A549 treated with Hydrocortisone at 1 μM for 4 hours (cell line): ENCODE measurements at places on chromosomes 4 and X. TPM values are rescaled to one million over a fixed set of nuclear protein-coding genes. Genes with fewer than 3 reads are reported as not detected.

The EIF2S3 gene
- total RNA-seq = 118 to 207 TPM (median 131 TPM) in 5 replicates

The TEX11 gene
- not detected in 5 replicates for total RNA-seq

The DUSP21 gene
- not detected in 5 replicates for total RNA-seq

The HTN1 gene
- not detected in 5 replicates for total RNA-seq

The CENPU gene
- 21.0 to 25.0 TPM (median 23.4 TPM) in 5 replicates for total RNA-seq

The DAPP1 gene
- total RNA-seq = not detected in 5 replicates

The COL4A6 gene
- total RNA-seq = 13.0 to 18.8 TPM (median 15.3 TPM) in 5 replicates

The GAGE12J gene
- total RNA-seq = not detected in 5 replicates

The MAGEA1 gene
- total RNA-seq = 0.05 to 0.09 TPM (median 0.06 TPM) in 4 of 5 replicates, not detected in the other

The AKAP14 gene
- not detected in 5 replicates for total RNA-seq

The SRPX2 gene
- 2.0 to 2.7 TPM (median 2.5 TPM) in 5 replicates for total RNA-seq

The PF4V1 gene
- total RNA-seq = not detected in 5 replicates

The PCSK1N gene
- total RNA-seq = 12.9 to 50.9 TPM (median 44.9 TPM) in 5 replicates

The SMARCA1 gene
- 31.8 to 61.7 TPM (median 45.1 TPM) in 5 replicates for total RNA-seq

The HAND2 gene
- 0.32 to 0.66 TPM (median 0.50 TPM) in 5 replicates for total RNA-seq

The SYNPO2 gene
- 0.68 to 1.1 TPM (median 1.0 TPM) in 5 replicates for total RNA-seq

The C4orf36 gene
- 0.83 to 1.6 TPM (median 1.2 TPM) in 5 replicates for total RNA-seq

The PNMA6F gene
- total RNA-seq = 0.02 TPM in 1 of 5 replicates, not detected in the others

The COMMD8 gene
- 11.5 to 14.9 TPM (median 13.6 TPM) in 5 replicates for total RNA-seq

The PCDH19 gene
- 0.02 to 0.24 TPM (median 0.03 TPM) in 5 replicates for total RNA-seq

The PDZD11 gene
- 91.6 to 103 TPM (median 95.1 TPM) in 5 replicates for total RNA-seq

The SOD3 gene
- total RNA-seq = not detected in 5 replicates

The TMEM33 gene
- total RNA-seq = 40.3 to 48.3 TPM (median 45.6 TPM) in 5 replicates

The NEXMIF gene
- 0.01 to 0.02 TPM (median 0.01 TPM) in 4 of 5 replicates, not detected in the other for total RNA-seq

The TMEM35A gene
- not detected in 5 replicates for total RNA-seq

The RPL9 gene
- 873 to 1,628 TPM (median 915 TPM) in 5 replicates for total RNA-seq

The SPANXD gene
- total RNA-seq = 0.18 to 0.48 TPM in 2 of 5 replicates, not detected in the others

The RIPPLY1 gene
- total RNA-seq = 0.10 to 0.12 TPM in 2 of 5 replicates, not detected in the others

The UGT2A1 gene
- total RNA-seq = not detected in 5 replicates

The PDCL2 gene
- not detected in 5 replicates for total RNA-seq

The HPSE gene
- 1.2 to 1.7 TPM (median 1.4 TPM) in 5 replicates for total RNA-seq

The IBSP gene
- total RNA-seq = not detected in 5 replicates

The EFNB1 gene
- total RNA-seq = 8.7 to 10.9 TPM (median 9.5 TPM) in 5 replicates

The MXRA5 gene
- total RNA-seq = not detected in 5 replicates

The CTAG1A gene
- total RNA-seq = not detected in 5 replicates

The RBMXL3 gene
- not detected in 5 replicates for total RNA-seq

The FGB gene
- total RNA-seq = 15.4 to 24.5 TPM (median 19.2 TPM) in 5 replicates

The TMEM271 gene
- total RNA-seq = not detected in 5 replicates

The FAM114A1 gene
- total RNA-seq = 20.9 to 57.2 TPM (median 30.8 TPM) in 5 replicates

The PDGFRA gene
- 0.24 to 0.75 TPM (median 0.53 TPM) in 5 replicates for total RNA-seq

The TMSB15B gene
- total RNA-seq = 5.5 to 6.6 TPM (median 6.4 TPM) in 5 replicates

The FHL1 gene
- 20.5 to 27.7 TPM (median 24.3 TPM) in 5 replicates for total RNA-seq

The IL9R gene
- 0.08 to 0.44 TPM (median 0.22 TPM) in 5 replicates for total RNA-seq

The SNX25 gene
- 6.3 to 8.7 TPM (median 8.2 TPM) in 5 replicates for total RNA-seq

The KLHL15 gene
- total RNA-seq = 3.1 to 4.4 TPM (median 3.5 TPM) in 5 replicates

The SHROOM4 gene
- not detected in 5 replicates for total RNA-seq

The MAGEB17 gene
- total RNA-seq = not detected in 5 replicates

The APEX2 gene
- 28.5 to 32.3 TPM (median 30.0 TPM) in 5 replicates for total RNA-seq

The FOXO4 gene
- total RNA-seq = 1.2 to 1.9 TPM (median 1.4 TPM) in 5 replicates

The ARR3 gene
- not detected in 5 replicates for total RNA-seq

The GLRB gene
- total RNA-seq = 0.71 to 0.96 TPM (median 0.90 TPM) in 5 replicates

The RHOXF1 gene
- not detected in 5 replicates for total RNA-seq

The FAM9C gene
- total RNA-seq = 0.03 to 0.23 TPM in 2 of 5 replicates, not detected in the others

The HMGB3 gene
- total RNA-seq = 125 to 150 TPM (median 145 TPM) in 5 replicates

The SOWAHB gene
- 0.05 to 0.07 TPM (median 0.05 TPM) in 3 of 5 replicates, not detected in the others for total RNA-seq

The SCD5 gene
- 6.2 to 8.1 TPM (median 6.6 TPM) in 5 replicates for total RNA-seq
